ENCODE measurements at places on chromosomes 5 and 9.

DNA sequence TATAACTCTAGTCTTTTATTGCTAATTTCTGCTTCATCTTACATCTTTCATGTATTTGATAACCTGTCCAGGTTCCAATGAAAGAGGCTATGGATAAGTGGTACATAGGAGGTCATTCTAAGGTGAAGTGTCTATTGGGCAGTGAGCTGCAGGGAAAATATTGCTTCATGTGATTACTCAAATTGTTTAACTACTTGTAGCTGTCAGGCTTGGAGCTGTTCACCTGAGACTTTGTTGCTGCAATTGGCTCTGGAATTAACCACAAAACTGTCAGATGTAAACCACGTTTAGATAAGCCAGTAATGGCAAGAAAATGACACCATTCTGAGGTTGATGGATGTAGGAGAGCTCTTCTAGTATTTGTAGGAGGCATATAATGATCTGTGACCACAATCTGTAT, 26.0 kb downstream of the ADAMTSL1 start:
- DNase-seq, result peak; percentile 46

DNA sequence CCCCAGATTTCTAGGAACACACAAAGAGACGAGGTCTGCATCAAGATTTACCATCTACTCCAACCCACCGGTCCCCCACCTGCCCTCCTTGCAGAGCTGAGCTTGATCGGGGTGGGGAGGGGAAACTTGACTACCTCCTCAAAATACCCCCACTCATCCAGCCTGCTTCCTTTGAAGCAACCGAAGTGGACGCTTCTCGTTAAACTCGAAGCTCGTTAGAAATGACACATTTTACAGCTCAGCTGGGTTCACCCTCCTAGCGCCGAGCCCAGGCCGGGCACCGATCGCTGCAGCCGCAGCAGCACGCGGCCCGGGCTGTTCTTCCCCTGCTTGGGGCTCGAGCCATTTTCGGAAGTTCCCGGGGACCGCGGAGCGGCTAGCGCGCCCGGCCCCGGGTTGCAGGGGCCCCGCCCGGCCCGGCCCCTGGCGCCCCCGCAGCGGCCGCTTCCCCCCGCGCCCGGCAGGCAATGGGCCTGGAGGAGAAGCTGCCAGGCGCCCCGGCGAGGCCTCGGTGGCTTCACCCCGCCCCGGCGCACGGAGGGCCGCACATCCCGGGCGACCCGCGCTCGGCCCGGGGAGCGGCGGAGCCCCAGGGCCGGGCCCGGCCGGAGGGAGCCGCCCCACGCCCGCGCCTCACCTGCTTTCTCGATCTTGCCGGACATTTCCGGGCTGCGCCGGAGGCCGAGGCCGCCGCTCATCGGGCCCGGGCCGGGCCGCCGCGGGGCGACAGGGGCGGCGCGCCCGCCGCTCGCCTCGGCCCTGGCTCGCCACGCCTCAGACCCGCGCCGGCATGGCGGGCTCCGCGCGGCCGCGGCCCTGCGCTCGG, 530 bp downstream of the RAPGEF1 start:
- DNase-seq, result no peak

- no peak for DNase-seq
Measured at GRCh38 chr5:112467485-112467884, 48.4 kb upstream of the EPB41L4A start.

- DNase-seq, result no peak
Measured at GRCh38 chr5:58486290-58486689, 4.9 kb upstream of the GAPT start.

GRCh38 chr5:14330729-14331385, 187.7 kb downstream of the TRIO start:
- DNase-seq, result no peak

- DNase-seq, result no peak
Measured at GRCh38 chr9:93662016-93662638, 85.7 kb downstream of the PHF2 start.

- no peak for DNase-seq
Measured at GRCh38 chr5:96871027-96871399, 5.3 kb upstream of the ERAP2 start.

DNA sequence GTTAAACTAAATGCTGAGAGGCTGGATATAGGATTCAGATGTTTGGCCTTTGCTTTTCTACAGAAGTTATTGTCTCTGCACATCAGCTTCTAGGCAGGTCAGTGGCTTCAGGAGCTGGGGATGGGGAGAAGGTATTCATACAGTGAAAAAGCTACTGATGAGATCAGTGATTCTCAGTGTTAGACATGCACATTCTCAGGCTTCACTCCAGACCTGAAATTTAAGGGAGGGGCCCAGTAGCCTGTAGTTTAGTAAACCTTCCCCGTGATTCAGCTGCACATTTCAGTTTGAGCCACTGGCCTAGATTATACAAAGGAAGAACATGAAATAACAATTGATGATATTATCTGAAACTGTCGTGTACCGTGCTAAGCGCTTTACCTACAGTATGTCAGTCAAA, 127.2 kb downstream of the ARHGAP26 start:
- no peak for DNase-seq
